ENCODE measurements at places on chromosomes 3 and 15.

DNA sequence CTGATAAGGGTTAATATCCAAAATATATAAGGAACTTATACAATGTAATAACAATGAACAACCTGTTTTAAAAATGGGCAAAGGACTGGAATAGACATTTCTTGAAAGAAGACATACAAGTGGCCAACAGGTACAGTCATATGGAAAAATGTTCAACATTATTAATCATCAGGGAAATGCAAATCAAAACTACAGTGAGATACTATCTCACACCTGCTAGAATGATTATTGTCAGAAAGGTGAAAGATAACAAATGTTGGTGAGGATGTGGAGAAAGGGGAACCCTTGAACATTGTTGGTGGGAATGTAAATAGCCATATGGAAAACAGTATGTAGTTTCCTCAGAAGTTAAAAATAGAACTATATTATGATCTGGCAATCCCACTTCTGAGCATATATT lies 20.4 kb downstream of the GOLM2 start:
- no peak for DNase-seq

DNA sequence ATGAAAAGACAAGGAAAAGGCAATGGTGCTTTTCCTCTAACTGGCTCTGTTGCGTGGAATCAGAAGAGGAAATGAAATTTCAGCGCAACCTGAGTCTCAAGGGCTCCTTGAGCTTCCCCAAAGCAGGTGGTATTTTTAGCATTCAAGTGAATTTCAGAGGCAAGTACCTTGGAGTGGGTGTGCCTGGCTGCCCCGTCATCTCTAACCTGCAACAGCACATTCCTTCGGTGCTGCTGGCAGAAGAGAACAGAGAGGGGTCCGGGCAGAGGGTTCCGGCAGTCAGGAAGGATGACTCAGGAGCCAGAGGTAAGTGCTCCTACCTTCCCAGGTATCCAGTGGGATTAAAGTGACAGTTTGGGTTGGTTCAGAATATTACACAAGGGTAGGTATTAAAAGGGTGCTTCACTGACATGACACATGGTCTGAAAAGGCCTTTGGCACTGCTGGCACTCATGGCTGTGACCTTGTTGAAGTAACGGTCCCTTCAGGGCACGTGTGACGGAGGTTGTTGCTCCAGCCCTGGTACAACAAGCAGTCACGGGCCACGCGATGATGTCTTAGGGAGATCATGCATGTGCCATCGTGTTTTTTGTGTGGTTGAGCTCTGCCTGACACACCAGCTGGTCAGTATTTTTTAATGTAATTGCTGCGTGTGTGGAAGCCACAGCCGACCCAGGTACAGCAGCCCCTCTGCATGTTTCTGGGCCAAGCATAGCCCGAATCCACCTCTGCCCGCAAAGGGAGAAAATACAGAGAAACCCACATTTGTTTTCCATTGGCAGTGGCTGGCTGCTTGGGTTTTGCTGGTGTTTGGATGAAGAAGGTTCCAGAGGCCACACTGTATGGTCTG lies 75.7 kb downstream of the LRRK1 start:
- DNase-seq: no peak

- DNase-seq: no peak
Observed at GRCh38 chr3:189053322-189053721, 118.4 kb upstream of the TPRG1 start.

GRCh38 chr3:53347261-53348064 lies at the start of gene DCP1A:
TSS of gene DCP1A (minus strand) at chr3:53347543. CDS start at chr3:53347517, 26 bp downstream.
- DNase-seq: peak; percentile 98

GRCh38 chr3:182618085-182618732 lies 175.1 kb upstream of the ATP11B start:
- peak; percentile 63 for DNase-seq

DNA sequence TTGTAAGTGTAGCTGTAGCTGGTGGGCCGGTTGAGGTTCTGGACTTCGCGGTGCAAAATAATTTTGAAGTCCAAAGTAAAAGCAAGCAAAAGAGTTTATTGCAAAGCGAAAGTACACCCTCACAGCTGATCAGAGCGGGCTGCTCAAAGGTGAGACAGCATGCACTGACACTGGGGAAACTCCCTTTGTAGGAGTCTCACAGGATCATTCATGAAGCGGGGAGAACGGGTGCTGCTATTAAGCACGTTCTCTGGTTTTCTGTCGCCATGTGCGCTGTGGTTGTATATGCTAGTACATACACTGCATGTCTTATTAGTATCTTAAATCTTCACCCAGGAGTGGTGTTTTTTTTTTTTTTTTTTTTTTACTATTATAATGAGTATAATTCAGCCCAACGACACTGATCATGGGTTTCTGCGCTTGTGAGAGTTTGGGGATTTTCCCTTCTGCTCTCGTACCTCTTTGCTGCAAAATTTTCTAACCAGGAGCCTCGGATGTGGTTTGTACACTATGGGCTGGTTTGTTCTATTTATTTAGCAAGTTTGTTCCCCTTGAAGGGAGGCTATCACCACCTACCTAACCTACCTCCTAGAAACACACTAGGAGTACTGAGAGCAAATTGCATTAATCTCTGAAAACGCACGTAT lies 1.4 kb upstream of the AP4E1 start:
- DNase-seq: no peak

DNA sequence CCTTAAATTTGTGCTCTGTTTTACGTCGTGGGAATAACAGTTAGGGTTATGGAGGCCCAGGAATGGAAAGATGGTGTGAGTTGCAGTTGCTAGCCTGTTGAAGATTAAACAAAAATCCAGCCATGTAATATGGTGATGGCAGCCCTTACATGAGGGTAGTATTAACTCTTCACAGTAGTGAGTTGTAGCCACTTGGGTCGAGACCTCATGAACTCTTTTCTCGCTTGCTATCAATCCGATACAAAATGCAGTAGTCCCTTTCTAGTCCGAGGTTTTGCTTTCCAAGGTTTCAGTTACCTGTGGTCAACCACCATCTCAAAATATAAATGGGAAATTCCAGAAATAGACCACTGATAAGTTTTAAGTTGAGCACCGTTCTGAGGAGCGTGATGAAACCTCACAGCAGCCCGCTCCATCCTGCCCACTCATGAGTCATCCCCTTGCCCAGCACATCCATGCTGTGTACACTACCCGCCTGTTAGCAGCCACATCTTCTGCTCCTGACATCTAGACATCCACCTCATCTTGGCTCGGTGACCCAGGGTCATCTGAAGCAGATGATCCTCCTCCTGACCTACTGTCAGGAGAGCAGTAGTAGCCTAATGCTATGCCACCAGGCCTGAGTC lies 177.9 kb downstream of the CDIN1 start:
- peak; percentile 46 for DNase-seq

GRCh38 chr3:31831591-31831990 lies 149.5 kb downstream of the OSBPL10 start:
- no peak for DNase-seq

- DNase-seq: no peak
Observed at GRCh38 chr15:99427210-99427609, 138.6 kb upstream of the MEF2A start.

GRCh38 chr15:45089712-45090373 lies 24.1 kb downstream of the DUOX2 start:
- no peak for DNase-seq
